ENCODE measurements at places on chromosomes 12 and 14. TPM values are rescaled to one million over a fixed set of nuclear protein-coding genes. Genes with fewer than 3 reads are reported as not detected.

The FGD4 gene
- total RNA-seq, result 0.83 TPM

The ASPG gene
- total RNA-seq, result not detected

The RERG gene
- total RNA-seq, result 4.3 TPM

The LUM gene
- 0.40 TPM for total RNA-seq

The MFAP5 gene
- not detected for total RNA-seq

The MMP19 gene
- total RNA-seq, result 1.1 TPM

The FOS gene
- total RNA-seq, result 17.4 TPM

The TRIM9 gene
- 0.09 TPM for total RNA-seq

DNA sequence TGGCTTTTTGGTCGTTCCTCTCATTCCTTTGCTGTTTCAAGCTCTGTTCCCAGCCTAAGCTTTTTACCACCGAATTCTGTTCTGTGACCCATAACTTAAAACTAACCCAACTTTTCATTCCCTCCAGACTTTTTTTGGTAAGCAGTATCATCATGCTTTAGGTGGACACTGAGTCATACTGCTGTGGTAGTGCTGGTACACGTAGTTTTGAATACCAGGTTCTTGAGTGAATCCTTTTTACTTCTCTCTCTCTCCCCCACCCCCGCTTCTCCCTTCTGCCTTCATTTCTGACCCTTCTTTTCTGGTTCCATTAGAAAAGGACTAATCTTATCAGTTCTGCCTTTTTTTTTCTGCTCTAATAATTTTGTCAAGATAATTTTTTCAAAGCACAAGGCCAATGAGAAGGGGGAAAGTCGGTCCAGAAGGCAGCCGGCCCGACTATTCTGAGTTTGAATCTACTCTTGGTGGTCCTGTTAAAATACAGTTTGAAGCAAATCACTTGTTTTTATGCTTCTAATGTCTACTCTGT is 2.3 kb upstream of the MDM2 start:
- no peak for DNase-seq

GRCh38 chr14:102317564-102318248 is 1.8 kb upstream of the ZNF839 start:
- peak; percentile 37 for DNase-seq

DNA sequence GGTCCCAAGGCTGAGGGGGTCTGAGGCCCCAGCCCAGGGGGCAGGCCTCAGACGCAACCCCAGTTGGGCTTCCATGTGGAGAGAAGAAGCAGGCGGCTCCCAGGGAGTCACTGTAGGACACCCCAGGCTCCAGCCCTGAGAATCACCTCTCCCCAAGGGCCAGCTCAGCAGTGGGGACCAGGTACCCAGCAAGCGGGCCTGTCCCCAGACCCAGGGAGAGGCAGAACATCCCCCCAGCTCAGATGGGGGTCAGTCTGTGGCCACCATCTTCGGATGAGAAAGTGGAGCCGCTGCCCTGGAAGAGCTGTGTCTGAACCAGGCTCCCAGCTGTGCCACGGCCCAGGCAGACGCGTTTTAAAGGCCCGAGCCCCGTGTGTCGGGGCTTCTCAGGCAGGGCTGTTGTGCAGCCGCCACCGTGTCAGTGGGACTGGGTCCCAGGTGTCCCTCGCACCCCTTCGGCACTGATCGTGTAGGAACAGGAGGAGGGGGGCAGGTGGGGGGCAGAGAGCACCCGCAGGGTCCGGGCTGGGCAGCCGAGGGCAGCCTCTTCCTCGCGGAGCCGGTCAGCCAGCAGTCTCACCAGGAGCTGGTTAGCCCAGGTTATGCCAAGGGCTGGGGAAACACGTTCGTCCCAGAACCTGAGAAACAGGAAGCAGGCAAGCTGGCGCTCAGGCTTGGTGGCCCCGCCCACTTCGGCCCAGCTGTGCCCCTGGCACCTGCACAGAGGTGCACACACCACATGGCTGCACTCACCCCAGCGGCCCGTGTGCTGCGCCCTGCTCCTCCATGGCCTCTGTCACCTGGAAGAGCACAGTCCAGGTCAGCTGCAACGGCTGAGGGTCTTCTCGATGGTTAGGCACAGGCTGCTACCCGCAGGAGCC is 16.6 kb downstream of the XRCC3 start:
- no peak for DNase-seq

- no peak for DNase-seq
Observed at GRCh38 chr12:11824736-11825135, 175.3 kb downstream of the ETV6 start.

DNA sequence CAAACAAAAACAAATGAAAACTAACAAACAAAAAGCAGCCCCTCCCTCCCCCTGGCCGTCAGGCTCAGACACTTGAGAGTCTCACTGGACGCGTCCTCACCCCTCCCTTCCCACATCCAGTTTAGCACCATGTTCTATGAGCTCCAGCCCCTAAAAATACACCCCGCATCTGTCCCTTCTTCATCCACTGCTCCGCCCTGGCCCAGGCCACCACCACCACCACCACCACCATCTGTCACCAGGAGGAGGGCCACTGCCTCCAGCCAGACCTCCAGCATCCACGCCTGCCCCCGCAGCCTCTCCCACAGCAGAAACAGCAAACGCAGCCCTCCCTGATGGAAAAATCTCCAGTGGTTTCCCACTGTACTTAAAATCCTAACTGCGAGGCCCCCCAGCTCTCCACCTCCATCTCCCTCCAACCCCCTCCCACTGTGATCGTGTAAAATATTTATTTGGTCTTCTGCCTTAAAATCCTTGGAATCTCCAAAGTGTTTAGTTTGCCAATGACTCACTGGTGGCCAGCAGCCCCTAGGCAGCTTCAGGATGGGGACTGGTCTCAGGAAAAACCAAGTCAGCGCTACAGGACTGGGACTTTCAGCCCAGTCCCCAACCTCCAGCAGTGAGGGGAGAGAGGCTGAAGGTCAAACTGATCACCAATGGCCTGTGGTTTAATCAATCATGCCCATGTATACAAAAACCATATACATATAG is 95.1 kb downstream of the SCARB1 start:
- DNase-seq, result no peak

DNA sequence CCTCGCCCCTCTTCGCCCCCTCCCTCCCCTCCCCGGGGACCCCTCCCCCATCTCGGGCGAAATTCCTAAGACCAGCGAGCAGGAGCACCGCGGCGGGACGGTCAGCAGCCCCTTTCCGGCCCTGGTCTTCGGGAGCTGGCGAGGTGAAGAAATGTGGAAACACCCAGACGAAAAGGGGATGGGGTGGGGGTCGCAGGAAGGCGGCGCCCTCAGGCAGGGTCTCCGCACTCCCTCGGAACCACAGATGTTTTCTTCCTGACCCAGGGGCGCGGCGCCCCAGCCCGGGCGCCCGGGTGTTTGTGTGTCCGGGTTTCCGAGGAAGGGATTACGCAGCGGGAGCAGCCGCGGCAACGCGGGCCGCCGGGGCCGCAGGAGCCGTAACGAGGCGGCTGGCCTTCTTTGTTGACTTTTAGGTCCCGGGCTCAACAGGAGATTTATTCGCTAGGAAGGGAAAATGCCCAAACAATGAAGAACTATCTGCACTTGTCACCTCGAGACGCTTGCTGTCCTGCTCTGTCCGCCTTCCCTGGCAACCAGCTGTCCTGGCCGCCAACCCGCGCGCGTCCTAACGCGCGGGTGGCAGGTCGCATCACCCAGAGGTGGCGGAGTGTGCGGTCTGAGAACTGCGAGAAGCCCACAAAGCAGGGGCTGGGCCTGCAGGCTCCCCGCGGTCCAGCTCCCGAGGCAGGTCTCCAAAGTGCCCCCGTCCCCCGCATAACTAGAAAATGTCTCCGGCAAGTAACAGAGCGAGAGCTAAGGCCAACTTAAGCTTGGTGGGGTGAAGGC is 7.0 kb downstream of the FOXA1 start:
- no peak for DNase-seq

- DNase-seq, result peak; percentile 89
Observed at GRCh38 chr12:113299619-113300237, 35.2 kb downstream of the SLC8B1 start.
